ENCODE measurements at places on chromosomes 3 and 15. TPM values are rescaled to one million over a fixed set of nuclear protein-coding genes. Genes with fewer than 3 reads are reported as not detected.

ZCWPW2 gene
- total RNA-seq, result 0.48 TPM

CFAP20DC gene
- 9.9 TPM for total RNA-seq

COLQ gene
- total RNA-seq, result 1.00 TPM

BMF gene
- 11.9 TPM for total RNA-seq

ROBO2 gene
- total RNA-seq, result 8.3 TPM

SEMA7A gene
- 26.8 TPM for total RNA-seq

FETUB gene
- not detected for total RNA-seq

LINS1 gene
- 9.5 TPM for total RNA-seq

OPA1 gene
- 82.0 TPM for total RNA-seq

STRC gene
- 0.03 TPM for total RNA-seq

MASP1 gene
- 1.2 TPM for total RNA-seq

TEX9 gene
- 7.2 TPM for total RNA-seq

TRAK1 gene
- 26.9 TPM for total RNA-seq
